Hindlimb muscle (tissue), 1 donor: ENCODE measurements at places on chromosomes 6 and 20. TPM values are rescaled to one million over a fixed set of nuclear protein-coding genes. Genes with fewer than 3 reads are reported as not detected.

- DNase-seq, result no peak
Measured at GRCh38 chr6:141653590-141653989, 479.1 kb upstream of the GJE1 start.

Gene NKX2-2
- not detected for polyA plus RNA-seq

Gene WFDC12
- polyA plus RNA-seq, result not detected

Gene SLC25A27
- polyA plus RNA-seq, result 18.8 TPM

- no peak for DNase-seq
Measured at GRCh38 chr6:72418495-72418894, 203.4 kb upstream of the KCNQ5 start.

DNA sequence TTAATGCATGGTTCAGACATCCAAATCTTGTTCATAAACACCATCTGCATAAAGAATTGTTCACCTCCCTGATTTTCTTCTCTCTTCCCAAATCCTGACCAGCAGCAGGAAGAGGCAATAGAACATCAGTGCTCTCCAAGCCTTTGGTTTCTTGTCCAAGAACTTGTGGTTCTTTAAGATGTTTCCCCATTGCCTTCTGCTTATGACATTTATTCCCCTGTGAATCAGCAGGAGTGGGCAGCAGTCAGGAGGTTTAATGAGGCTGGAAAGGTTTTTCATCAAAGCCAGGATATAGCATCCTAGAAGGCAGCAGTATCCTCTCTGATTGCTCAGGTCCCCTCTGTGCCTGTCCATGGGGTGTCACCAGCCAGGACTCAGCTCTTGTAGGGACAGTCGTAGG is 5.3 kb downstream of the HDDC2 start:
- no peak for DNase-seq

Gene DNAH8
- 0.49 TPM for polyA plus RNA-seq

Gene SPEF1
- polyA plus RNA-seq, result not detected
